ENCODE measurements at places on chromosomes 2 and 18. TPM values are rescaled to one million over a fixed set of nuclear protein-coding genes. Genes with fewer than 3 reads are reported as not detected.

The AGFG1 gene
- 52.6 TPM for total RNA-seq

The ACVR1C gene
- 5.2 TPM for total RNA-seq

The MAP3K19 gene
- total RNA-seq: not detected

DNA sequence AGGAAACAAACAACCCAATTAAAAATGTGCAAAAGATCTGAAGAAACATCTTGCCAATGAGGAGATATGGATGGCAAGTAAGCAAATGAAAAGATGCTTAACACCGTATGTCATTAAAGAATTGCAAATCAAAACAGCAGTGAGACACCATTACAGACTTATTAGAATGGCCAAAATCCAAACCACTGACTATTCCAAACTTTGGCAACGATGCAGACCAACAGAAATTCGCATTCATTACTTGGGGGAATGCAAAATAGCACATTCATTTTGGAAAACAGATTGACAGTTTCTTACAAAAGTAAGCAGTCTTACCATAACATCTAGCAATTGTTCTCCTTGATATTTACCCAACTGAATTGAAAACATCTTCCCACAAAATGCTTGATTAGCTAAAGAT lies 1118.7 kb downstream of the SUCLG1 start:
- DNase-seq: no peak

DNA sequence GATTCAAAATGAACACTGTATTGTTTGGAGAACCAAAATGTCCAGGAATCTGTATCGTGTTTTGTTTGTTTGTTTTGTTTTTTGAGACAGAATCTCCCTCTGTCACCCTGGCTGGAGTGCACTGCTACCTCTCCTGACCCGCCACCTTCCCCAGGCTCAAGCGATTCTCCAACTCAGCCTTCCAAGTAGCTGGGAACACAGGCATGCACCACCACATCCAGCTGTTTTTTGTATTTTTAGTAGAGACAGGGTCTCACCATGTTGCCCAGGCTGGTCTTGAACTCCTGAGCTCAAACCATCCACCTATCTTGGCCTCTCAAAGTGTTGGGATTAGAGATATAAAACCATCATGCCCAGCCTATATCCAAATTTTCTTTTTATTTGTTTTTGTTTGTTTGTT lies 74.6 kb downstream of the KYNU start:
- no peak for DNase-seq

The GAREM1 gene
- total RNA-seq: 0.41 TPM

DNA sequence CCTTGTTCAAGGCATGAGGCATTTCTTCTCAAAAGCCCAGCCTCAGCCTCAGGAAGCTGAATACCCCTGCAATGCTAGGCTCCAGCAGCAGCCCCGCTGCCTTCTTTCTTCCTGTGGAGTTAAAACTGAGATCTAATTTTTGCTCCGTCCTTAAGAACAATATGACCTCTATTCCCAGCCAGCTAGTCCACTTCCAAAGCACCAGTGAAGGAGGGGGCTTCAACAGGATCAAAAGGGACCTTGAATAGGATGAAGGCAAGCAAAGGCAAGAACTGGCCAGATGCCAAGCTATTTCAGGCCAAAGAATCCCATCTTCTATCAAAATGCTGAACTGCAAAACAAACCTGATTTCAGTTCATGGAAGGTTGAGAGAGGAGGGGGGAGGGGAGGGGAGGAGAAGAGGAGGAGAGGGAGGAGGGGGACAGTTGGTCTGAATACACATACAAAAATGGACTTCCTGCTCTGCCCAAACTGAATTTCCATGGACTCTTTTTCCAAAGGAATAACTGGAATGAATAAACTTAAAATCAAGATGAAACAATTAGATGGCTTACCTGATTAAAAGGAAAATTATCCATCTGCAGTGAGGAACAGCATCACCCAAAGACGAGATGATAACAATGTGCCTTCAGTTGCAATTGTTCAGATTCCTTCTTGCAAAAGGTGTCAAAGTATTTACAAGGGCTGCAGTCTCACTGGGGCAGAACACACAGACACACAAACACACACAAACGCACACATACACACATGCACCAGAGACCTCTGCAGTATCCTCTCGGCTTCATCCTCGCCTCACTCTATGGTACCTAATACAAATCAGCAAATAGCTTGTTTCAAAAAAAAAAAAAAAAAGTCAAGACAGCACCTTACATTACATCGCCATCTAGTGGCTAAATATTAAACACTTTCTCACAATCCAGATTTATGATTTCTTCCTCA lies at the start of gene SCN1A:
SCN1A (minus strand) TSS at position 804 of the 939 bp plus-strand sequence. CDS start 54,399 bp downstream, outside the sequence.
- no peak for DNase-seq

DNA sequence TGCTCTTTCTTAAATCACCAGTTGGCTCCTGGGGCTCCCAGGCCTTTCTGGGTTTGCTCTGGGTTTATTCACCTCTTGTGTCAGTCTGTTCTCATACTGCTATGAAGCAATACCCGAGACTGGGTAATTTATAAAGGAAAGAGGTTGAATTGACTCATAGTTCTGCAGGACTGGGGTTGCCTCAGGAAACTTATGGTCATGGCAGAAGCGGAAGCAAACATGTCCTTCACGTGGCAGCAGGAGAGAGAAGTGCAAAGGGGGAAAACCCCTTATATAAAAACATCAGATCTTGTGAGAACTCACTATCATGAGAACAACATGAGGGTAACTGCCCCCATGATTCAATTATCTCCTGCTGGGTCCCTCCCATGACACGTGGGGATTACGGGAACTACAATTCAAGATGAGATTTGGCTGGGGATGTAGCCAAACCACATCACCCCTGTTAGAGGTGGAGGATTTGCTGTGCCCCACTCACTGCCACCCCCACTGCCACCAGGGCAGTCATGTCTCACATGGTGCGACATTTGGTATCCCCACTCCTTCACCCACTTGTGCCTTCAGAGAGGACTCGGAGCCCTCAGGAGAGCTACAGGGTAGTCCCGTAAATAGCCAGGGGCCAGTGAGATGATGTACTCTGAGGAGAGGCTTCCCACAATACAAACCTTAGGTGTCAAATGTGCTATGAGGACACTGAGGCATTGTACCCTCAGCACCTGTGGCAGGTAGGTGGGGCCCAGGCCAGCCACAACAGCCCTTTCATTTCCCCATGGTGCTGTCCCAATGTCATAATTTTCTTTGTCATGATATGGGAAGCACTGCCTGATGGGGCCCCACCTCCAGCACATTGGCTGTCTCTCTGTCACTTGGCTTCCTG lies 35.7 kb downstream of the CDC42EP3 start:
- DNase-seq: peak; percentile 70

Data from T-cell (primary cell).